H54 (cell line): ENCODE measurements at places on chromosomes 4 and X.
A peak's percentile ranks its signal among the peaks of the same experiment; 100 is the strongest.

DNA sequence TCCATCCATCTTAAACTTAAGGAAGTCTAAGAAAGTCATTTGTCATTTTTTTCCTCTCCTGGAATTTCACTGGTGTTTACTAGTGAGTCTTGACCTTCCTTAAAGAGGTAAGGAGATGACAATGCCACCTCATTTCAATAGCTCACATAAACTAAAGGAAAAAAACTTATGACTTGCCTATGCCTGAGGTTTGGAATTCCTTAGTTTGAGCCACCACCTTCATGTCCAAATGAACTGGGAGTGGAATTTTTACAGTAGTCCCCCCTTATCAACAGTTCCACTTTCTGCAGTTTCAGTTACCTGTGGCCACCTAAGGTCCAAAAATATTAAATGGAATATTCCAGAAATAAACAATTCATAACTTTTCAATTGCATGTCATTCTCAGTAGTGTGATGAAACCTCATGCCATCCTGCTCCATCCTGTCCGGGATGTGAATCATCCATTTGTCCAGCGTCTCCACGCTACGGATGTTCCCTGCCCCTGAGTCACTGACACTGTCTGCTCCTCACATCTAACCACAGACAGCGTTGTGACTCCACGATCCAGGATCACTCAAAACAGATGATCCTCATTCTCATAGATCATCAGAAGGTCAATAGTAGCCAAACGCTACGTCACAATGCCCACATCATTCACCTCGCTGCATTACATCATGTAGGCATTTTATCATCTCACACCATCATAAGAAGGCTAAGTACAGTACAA lies 177.4 kb downstream of the SH3KBP1 start:
- DNase-seq = peak; percentile 8

DNA sequence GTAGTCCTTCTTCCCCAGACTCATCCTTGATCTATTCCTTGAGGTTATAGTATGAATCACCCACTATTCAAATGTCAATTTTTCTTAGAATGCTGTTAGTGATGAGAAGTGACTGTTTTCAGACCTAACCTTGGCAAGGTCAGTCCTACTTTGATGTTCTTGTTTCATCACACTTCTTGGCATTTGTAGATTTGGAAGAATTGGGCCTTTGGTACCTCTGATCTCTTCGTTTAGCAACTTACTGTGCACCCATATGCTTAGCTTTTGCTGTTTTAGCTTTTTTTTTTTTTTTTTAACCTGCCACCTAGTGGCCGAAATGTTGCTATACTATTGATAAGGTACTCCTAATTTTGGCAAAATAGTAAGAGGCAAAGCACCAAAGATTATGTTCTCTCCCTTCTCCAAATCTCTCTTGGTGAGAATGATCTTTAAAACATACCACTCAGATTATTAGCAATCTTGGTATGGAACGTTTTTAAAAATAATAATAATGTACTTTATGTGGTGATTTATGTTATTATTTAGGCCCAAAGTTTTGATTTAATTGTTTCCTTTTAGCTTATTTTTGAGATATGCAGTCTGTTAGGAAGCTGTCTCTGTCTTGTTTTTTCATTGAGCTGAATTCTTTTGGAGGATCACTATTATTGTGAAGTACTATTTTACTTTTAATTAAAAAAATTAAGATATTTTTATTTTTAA lies 16.6 kb downstream of the DCK start:
- DNase-seq = no peak

DNA sequence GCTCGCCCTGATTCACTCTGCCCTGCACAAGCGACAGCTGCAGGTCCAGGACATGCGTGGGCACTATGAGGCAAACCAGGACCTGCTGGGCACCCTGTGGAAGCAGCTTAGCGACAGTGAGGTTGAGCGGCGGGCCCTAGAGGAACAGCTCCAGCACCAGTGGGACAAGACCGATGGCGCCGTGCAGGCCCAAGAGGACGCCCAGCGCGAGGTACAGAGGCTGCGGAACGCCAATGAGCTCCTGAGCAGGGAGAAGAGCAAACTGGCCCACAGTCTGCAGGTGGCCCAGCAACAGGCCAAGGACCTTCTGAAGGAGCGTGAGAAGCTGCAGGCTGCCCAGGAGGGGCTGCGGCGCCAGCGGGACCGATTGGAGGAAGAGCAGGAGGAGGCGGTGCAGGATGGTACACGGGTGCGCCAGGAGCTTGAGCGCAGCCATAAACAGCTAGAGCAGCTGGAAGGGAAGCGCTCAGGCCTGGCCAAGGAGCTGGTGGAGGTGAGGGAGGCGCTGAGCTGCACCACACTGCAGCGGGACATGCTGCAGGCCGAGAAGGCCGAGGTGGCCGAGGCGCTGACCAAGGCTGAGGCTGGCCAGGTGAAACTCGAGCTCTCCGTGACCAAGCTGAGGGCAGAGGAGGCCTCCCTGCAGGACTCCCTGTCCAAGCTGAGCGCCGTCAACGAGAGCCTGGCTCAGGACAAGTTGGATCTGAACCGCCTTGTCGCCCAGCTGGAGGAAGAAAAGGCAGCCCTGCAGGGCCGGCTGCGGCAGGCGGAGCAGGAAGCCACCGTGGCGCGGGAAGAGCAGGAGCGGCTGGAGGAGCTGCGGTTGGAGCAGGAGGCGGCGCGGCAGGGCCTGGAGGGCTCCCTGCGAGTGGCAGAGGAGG lies 12.8 kb downstream of the SMIM10L2A start:
- no peak for DNase-seq

DNA sequence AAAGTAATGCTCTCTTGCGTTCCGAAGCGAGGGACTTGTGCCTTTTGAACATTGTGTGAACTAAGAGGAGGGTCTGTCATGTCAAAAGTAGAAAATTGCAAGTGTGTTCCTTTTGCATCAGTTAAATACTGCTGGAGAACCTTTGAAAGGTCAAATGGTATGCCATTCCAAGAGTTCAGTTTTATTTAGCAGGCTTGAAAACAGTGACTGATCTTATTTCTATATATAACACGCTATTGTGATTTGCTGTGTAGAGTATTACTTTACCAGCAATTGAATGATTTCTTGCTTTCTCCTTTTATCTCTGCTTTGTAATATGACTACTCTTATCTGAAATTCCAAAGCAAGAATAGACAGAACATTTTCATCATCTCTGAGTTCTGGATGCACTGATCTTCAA lies at the start of gene TECRL:
Gene TECRL (minus strand): TSS at position 151 of the 400 bp plus-strand sequence. CDS start 99 bp downstream, at position 52.
- no peak for DNase-seq

GRCh38 chrX:29587107-29587506 lies 628.3 kb upstream of the MAGEB2 start:
- DNase-seq = no peak

- DNase-seq = peak; percentile 9
These were observed 12.8 kb upstream of the BOD1L1 start for GRCh38 chr4:13640149-13640940.

- DNase-seq = no peak
These were observed 146.8 kb downstream of the FSTL5 start for GRCh38 chr4:162016991-162017390.

DNA sequence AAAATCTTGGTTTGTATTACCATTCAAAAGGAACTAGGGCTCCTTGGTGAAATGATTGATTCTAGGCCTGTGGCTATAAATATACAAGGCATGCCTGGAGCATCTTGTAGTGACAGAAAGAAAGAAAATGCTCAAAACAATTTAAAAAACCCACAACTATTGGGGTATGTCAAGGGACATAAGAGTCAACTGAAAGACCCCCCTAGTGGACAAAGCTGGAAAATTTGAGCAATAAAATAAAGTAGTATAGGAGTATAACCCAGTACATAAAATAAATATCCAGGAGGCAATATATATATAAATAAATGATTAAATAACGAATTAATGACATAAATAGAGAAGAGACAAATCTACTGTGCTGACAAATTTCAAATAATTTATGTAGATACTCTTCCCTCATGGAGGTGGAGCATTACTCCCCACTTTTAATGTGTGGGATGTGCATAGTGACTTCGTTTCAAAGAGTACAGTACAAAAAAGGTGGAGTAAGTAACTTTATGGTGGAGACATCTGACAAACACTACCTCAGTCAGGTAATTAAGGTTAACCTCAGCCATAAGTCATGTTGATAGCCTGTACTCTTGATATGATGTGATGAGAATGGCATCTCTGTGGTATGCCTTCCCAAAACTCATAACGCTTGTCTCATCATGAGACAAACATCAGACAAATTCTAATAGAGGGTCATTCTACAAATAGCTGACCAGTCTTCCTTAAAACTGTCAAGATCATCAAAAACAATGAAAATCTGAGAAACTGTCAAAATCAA lies 185.0 kb upstream of the GLRA2 start:
- DNase-seq = no peak

GRCh38 chrX:1719270-1719669 lies 104.4 kb downstream of the ASMT start:
- DNase-seq = peak; percentile 34

DNA sequence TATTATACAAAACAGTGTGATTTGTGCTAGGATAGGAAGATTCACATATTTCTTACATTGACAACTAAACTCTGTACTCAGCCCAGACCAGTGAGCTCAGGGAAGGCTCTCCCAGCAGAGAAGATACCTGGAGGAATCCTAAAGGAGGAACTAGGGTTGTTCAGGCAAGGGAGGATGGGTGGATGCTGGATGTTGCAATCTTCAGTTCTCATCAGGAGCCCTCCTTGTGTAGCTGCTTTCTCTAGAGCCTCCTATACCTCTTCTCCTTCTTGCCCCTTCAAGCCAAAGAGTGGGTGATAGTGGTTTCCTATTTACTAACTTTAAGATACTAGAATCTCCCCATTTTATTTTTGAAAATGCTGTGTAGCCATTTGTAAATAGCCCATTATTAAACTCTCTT lies 117.3 kb downstream of the NKX6-1 start:
- DNase-seq = no peak

GRCh38 chr4:168098248-168098717 lies 5.9 kb downstream of the ANXA10 start:
- no peak for DNase-seq

- no peak for DNase-seq
These were observed 7.5 kb upstream of the LETM1 start for GRCh38 chr4:1863297-1864033.

- peak; percentile 1 for DNase-seq
These were observed 245.2 kb upstream of the DIPK2B start for GRCh38 chrX:45445745-45446412.

- DNase-seq = no peak
These were observed 427.0 kb upstream of the TRAM1L1 start for GRCh38 chr4:117512414-117512813.

DNA sequence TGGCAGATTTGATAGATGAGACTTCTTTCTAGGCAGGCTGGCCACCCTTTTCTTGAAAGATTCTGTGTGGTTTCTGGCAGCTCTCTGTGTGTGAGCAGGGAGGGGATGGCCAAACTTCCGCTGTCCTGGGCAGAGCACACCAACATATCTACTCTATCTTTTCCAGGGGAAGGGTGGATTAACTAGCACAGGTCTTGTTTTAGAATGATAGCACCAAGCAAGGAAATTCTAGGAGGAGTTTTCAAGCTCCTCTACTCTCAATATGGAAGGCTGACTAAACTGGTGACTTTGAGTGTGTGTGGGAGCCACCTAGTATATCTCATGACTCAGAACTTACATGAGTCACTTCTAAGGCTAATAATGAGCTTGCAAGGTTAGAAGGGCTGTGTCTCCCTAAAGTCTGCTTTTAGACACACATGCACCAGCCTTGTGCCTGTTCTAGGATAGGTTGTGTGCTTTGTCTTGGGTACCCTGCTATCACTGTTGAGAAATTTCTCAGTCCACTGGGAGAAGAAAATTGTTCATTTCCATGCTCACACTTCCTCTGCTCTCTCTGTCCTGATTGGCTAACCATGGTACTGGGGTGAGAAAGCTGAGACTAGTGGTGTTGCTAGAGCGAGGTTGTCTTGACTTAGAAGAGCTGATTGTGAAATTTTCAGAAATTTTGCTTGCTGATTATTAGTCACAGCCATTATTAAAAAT lies 72.9 kb downstream of the YIPF6 start:
- DNase-seq = peak; percentile 25

- DNase-seq = no peak
These were observed 10.9 kb upstream of the DCTD start for GRCh38 chr4:182928061-182928460.

GRCh38 chr4:169179609-169180521 lies 90.9 kb downstream of the SH3RF1 start:
- no peak for DNase-seq

GRCh38 chr4:165965503-165965902 lies 92.5 kb downstream of the TLL1 start:
- no peak for DNase-seq

DNA sequence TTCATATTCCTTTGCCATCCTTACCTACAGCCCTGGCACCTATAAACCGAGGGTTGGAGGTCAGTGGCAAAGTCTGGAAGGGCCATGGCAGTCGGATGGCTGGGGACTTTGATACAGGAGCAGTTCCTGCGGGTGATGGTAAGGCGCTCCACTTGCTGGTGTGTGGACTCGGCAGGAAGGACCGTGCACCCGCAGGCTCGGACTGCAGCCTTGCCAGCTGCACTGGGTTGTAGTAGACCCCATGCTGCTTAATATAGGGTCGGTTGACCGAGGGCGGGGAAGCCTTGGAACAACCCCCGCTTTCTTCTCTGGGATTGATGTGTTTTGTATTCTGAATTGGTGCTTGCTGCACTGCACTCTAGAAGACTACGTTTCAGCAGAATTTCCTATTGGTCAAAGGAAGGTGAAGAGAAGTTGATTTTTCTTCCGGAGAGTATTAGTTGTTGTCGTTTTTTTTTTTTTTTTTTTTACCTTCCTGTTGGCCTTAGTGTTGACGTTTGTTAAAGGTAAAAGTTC lies 638 bp downstream of the BLTP1 start:
- peak; percentile 11 for DNase-seq

DNA sequence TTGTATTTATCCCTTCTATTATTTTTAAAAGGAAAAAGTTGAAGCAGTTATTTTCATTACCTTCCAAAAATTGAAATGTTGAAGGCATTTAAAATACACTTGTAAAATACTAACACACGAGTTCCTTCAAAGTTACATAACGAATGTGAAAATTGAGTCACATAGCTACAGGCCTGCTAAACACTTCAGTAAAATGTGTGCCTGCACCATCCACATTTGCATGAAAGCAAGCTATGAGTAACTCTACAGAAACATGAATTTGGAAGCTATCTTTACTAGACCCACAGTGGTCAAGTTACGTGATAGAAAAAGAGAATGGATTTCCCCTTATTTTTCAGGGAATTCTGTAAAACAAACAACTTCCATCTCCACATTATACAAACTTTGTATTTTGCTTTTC lies 1148.8 kb upstream of the PCDH7 start:
- no peak for DNase-seq
